A673 (cell line): ENCODE measurements at places on chromosomes 7 and 10. TPM values are rescaled to one million over a fixed set of nuclear protein-coding genes. Genes with fewer than 3 reads are reported as not detected.

Gene STYXL1
- 36.3 and 40.3 TPM in 2 replicates for total RNA-seq

Gene KIF11
- total RNA-seq, result 91.4 and 92.0 TPM in 2 replicates

Gene DPP6
- total RNA-seq, result not detected in 2 replicates

Gene CCAR1
- total RNA-seq, result 126 and 141 TPM in 2 replicates

GRCh38 chr7:101985903-101986734 lies 168.7 kb downstream of the CUX1 start:
- peak; percentile 28 for DNase-seq
- H3K27me3 ChIP-seq, result no peaks in the 10 kb centered on the region
- H3K4me3 ChIP-seq, result no peak overlapping the region
- H3K27ac ChIP-seq, result no peak overlapping the region

GRCh38 chr7:80763289-80763688 lies 124.8 kb downstream of the CD36 start:
- DNase-seq, result no peak
- no peaks in the 10 kb centered on the region for H3K36me3 ChIP-seq
- peaks cover 13% of the 10 kb centered on the region for H3K4me1 ChIP-seq
- no peaks in the 10 kb centered on the region for H3K27me3 ChIP-seq

DNA sequence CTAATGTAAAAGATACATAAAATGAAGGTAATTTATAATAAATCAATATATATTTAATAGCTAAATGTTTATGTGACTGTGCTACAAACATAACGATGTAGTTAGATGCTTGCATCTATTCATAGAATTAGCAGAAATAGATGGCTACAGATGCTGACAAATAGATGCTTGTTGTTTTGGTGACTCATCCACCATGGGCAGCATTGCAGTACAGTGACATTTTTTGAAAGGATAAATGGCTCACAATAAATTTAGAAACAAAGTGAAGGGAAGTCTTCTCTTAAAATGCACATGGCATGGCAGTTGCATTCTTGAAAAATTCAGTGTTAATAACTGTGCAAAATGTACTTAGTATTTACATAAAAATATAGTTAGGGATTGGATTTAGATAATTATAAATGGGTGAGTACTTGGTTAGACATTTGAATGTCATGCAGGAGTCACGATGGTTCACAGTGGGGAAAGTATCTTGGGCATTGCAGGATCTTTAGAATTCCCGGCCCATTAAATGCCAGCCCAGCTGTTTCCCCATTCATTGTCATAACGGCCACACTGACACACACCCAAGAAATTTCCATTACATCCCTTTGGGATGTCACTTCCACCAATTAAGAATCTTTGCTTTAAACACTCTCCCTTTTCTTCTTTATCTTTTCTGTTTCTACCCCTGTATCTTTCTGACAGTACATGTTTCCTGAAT lies 564.1 kb downstream of the ATRNL1 start:
- H3K4me1 ChIP-seq, result no peaks in the 10 kb centered on the region
- H3K4me3 ChIP-seq, result no peak overlapping the region
- H3K36me3 ChIP-seq, result no peaks in the 10 kb centered on the region
- no peak for DNase-seq

DNA sequence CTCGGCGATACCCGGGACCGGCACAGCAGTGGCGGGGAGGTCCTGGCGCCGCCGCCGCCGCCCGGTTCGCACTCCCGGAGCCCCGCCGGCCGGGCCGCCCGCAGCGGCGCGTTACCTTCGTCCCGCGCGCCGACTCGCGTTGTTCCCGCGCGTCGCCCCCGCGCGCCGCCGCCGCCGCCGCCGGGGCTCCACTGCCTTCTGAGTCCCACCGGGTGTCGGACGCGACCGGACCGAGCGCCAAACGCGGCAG lies at the start of gene EZH2:
EZH2 (minus strand) TSS at position 243 of the 250 bp plus-strand sequence. CDS start 36,993 bp downstream, outside the sequence.
- DNase-seq, result no peak
- no peaks in the 10 kb centered on the region for H3K27me3 ChIP-seq

DNA sequence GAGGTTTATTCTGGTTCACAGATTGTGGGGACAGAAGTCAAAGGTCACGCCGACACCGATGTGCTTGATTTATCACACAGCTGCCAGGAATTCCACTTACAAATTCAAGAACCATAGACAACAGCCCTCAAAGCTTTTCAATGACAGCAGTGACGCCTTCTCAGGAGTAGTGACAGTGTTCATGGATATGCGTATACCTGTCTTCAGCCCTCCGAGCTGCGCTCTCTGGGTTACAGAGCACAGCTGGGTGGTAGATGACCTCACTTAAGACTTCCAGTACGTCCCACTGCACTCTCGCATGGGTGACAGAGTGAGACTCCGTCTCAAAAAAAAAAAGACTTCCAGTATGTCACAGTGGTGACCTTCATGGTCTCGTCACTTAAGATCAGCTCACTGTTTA lies 108.5 kb downstream of the TCERG1L start:
- H3K4me1 ChIP-seq, result no peaks in the 10 kb centered on the region
- H3K36me3 ChIP-seq, result no peaks in the 10 kb centered on the region
- no peak overlapping the region for H3K27ac ChIP-seq
- DNase-seq, result no peak
- no peaks in the 10 kb centered on the region for H3K27me3 ChIP-seq
